Activated CD4-positive, alpha-beta memory T cell treated with anti-CD3 and anti-CD28 coated beads, Interleukin-2, amount 10 ng/mL, durations not matched to agents 7 days and 5 days (primary cell): ENCODE measurements at places on chromosomes 1 and 21.

- DNase-seq: no peak
Observed at GRCh38 chr1:147804942-147805723, 44.7 kb upstream of the GJA5 start.

GRCh38 chr1:199202331-199202730, 563.5 kb downstream of the PTPRC start:
- no peak for DNase-seq

DNA sequence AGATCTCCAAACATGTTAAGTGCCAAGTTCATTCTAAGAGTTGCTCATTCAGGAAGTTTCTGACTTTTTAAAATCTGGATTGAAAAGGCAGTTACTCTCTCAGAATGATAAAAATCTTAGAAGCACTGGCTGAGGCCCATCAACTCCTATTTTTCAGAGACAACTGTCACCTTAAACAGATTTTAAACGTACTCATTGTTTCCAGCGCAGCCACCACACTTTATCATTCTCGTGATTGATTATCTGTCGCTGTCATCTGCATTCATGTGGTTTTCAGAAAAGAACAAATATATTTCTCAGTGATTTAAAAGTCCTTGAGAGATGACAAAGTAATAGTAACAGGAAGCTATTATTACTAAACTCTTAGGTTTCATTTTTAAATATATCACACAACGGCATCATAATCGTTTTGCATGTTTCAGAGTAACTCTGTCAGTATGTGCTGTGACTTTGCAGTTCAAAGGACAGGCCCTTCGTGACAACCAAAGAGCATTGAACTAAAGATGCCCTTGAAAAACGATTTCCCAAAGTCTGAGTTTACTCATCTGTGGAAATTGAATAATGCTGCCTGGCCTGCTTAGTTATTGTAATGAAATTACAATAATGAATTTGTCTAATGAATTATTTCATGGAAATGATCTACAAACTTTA, 14.9 kb upstream of the KCNK1 start:
- DNase-seq: peak; percentile 51

- DNase-seq: no peak
Observed at GRCh38 chr21:41951876-41952567, 1.8 kb downstream of the C2CD2 start.

DNA sequence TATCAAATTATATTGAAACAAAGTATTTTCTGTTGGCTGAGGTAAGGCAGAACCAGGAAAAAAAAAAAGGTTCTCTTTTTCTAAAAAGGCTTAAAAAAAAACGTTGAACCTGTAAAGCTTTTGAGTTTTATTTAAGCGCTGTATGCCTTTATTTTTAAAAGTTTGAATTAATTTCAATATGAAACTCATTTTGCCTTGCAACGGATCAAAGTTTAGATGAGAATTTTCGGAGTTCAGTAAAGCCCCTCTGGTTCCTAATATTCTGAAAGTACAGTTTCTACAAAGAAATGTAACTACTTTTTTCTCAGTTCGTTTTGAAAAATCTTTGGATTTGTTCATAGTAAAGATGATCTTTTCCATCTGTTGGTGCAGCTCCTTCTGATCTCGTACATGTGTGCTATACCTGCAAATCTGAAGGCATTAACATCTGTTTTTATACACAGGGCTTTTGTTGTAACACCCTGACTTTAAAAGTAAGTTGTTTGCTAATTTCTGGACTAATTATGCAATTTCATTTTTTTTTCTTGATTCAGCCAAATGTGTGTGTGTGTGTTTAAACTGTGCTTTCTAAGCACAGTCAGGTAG, 1.7 kb downstream of the ZBTB18 start:
- no peak for DNase-seq

GRCh38 chr1:203144661-203145060, 17.1 kb downstream of the ADORA1 start:
- no peak for DNase-seq

DNA sequence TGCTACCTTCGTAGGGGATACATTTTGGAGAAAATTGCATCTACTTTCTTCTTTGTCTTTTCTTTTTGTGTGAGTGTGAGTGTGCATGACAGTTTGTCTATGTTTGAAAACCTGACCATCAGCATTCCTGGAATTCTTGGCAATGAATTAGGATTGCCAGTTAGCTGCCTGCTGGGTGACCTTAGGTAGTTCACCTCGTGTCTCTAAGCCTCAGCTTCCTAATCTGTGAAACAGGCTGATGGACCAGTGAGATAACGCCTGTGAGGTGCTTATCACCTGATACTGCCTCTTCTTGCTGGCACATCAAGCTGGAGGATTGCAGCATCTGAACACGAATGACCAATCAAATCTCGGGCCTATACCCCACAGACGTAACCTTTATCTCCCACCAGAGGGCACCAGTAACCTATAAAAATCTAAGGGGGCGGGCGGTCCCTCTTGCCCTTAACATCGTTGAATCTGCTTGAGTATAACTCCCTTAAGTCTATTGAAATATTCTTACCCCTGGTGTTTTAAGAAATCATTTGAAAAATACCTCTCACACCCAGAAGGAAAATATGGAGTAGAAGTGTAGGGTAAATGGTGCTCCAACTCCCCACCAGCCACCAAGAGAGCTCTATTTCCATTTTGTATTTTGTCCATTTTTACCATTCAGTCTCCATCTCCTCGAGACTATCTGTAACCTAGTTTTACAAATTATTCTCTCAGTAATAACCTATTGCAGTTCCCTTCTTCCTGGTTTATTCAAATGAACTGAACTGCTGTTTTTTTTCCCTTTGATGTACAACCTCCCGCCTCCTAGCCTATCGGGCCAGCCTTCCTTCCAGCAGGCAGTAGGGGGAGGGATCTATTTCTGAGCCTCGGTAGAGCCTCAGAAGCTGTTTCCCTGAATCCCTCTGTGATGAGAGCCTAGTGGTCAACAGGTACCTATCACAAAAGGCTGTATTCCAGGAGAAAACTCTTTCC, 49.7 kb downstream of the MDM4 start:
- DNase-seq: peak; percentile 67

DNA sequence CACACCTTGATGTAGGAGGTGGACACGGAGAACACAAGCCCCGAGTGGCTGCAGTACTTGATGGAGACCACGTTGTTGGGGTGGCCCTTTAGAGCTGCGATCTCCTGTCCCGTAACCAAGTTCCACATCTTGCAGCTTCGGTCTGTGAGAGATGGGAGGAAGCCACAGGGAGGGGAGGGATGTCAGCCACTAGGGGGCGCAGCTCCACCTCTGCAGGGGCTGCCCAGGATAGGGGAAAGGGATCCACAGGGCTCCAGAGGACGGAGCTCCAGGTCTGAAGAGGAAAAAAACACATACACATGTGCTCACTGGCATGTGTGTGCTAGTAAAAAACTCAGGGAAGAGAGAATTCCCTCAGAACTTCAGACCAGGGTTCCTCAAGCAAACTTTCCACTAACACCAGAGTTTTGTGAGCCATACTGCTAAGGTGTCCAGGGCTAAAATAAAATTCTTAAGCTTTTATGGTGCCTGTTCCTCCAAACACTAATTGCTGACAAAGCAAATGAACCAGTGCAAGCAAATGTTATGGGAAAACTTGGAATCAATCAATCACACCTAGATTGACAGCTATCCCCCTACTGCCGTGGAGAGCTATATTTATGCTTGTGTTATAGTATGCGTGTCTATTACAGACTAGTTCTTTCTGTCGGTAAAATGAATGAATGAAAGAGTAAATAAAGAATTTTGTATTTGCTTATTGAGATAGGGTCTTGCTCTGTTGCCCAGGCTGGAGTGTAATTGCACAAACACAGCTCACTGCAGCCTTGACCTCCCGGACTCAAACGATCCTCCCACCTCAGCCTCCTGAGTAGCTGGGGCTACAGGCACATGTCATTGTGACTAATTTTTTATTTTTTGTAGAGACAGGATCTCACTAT, 43.7 kb downstream of the KIF21B start:
- peak; percentile 71 for DNase-seq

- DNase-seq: no peak
Observed at GRCh38 chr1:27133991-27134390, 20.9 kb downstream of the SLC9A1 start.

DNA sequence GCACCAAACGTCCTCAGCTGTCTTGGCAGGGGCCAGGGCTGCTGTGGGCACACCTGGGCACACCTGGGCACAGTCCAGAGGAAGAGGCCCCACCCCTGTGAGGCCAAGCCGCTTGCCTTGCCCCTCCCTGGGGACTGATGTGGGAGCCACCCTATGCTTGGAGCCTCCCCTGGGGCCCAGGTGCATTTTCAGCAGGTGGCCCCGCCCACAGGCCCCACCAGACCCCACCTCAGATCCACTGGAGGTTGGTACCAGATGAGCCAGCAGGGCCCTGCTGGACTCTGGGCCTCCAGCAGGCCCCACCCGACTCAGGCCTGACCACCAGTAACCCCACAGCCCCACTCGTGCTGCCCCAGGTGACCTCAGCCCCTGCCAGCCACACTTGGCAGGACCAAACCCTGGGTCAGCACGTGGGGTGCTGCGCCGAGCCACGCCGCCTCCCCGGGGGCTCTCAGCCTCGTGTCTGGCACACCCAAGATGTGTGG, 8.8 kb downstream of the SLC19A1 start:
- no peak for DNase-seq

- no peak for DNase-seq
Observed at GRCh38 chr21:29145354-29145782, 14.9 kb downstream of the MAP3K7CL start.

DNA sequence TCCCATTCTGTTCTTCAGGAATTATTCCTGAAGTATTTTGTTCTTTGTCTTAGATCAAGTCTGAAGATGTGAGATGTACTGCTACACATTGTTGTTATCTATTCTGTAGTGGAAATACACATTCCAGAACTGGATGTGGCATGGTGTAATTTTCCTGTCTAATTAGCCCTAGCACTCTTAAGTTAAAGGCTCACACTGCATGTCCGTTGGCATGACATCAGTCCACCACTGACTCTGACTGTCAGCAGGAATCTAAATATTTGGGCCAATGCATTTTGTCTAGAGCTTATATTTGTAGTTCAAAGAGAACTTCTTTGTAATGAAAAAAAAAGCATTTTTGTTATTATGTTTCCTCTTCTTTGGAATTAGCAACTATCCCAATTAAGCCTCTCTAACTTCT, 201.0 kb downstream of the S1PR1 start:
- DNase-seq: no peak

- DNase-seq: no peak
Observed at GRCh38 chr1:61253912-61254633, 171.7 kb downstream of the NFIA start.

DNA sequence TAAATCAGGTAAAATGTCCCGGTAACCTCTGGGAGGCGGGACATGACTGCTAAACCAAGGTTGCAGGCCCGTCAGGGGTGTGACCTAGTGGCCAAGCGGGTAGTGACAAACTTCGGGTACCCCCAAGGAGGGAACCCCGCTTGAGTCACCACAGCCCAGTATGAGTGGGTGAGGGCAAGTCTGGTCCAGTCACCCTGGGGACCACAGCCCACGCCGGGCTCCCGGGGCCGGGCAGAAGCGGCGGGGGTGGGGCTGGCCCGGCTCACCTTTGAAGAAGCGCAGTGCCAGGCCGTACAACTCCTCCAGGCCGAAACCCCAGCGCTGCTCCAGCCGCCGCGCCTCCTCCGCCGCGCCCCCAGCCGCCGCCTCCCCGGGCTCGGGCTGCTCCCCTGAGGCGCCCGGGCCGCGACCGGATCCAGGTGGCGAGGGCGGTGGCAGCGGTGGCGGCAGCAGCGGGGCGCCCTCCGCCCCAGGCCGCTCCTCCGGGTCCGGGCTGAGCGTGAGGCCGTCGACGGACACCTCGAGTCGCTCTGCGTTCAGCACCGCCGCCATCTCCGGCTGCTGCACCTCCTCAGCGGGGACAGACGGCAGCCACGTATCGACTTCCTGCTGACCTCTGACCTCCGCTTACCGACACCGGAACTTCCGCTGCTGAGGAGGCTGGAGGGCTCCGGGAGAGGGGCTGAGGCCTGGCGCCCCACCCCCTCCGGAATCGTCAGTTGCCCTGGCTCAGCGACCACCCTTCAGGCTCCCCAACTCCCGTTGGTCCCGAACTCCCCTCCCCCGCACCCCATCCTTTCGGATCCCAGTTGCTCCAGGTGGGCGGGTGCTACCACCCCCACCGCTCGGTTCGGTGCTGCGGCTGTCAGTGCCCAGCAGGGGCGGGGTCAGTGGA, at the start of gene ACBD3:
Gene ACBD3 (minus strand): TSS at position 618 of the 895 bp plus-strand sequence. CDS start 66 bp downstream, at position 552.
- peak; percentile 89 for DNase-seq

DNA sequence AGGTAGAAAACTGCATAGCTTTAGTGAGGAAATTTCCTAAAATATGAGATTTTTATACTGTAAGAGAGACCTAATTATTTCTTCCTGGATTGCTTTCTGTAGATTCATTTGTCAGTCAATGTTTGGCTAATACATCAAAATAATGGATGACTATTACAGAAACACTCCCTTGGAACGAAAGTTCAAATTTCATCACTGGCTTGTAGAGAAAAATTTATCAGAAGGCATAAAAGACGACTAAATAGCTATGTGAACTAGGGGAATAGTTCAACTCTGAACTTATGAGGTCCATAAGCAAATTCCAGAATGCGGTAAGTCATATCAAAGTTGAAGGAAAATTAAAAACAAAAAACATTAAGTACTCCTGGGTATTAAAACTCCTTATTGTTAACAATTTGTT, 36.0 kb downstream of the WNT2B start:
- DNase-seq: no peak

- DNase-seq: peak; percentile 64
Observed at GRCh38 chr1:101257500-101258325, 20.9 kb downstream of the S1PR1 start.

- peak; percentile 56 for DNase-seq
Observed at GRCh38 chr1:160777486-160778089, 18.4 kb upstream of the LY9 start.

GRCh38 chr1:90568436-90568835, 148.7 kb downstream of the BARHL2 start:
- no peak for DNase-seq

- peak; percentile 23 for DNase-seq
Observed at GRCh38 chr21:35138665-35139381, 89.7 kb upstream of the RUNX1 start.

DNA sequence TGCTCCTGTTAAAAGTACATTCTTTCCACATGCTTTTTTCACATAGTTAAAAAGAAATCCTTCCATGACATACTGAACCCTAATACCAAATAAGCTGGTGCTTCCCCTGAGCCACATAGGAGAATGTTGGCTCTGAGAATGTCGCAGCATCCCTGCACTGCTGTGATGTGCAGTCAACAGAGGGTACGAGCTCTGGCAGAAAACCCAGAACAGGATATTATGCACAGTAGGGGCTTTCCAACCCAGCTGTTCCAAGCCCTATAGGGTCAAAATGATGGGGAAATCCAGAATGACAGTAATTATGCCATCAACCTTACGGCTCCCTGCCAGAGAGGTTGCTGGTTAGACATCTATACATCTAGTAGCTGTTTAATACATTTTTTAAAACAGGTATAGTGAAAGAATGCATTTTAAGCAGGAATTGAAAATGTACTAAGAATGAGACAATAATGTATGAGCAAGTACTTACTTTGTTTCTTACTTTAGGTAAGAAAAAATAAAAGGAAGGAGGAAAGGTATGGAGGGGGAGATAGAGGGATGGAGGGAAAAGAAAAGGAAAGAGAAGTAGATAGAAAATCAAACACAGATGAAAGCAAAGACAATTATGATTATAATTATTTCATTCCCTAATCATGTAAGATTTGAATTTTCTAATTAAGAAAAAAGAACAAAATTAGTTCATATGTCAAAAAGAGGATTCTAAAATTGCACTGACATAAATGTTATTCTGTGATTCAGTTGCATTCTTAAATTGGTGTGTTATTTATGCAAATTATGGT, 126.0 kb downstream of the NR5A2 start:
- DNase-seq: peak; percentile 45

- no peak for DNase-seq
Observed at GRCh38 chr1:66533804-66534740, at the start of gene SGIP1. Gene SGIP1, plus strand, starts transcription at chr1:66534153. Its CDS starts 206 bp downstream, at chr1:66534359.
